ENCODE measurements at places on chromosomes 2 and 18.

GRCh38 chr2:11250400-11251196, 93.8 kb downstream of the ROCK2 start:
- DNase-seq, result no peak

DNA sequence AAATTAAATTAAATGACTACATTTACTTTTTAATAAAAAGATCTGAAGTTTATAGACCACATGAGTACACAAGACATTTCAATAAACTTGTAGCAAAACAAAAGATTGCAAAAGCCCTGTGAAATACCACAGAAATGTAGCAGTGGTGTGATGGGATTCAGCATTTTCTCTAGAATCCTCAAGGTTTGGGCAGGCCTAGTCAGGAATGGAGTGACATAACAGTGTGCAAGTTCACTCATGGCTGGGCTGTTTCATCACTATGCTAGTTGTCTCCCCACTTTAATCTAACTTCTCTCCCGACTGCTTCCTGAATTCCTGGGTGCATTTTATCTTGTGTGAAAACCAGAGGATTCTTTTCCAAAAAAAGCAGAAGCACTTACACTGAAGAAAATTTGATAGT, 1089.9 kb upstream of the DDX18 start:
- DNase-seq, result no peak

DNA sequence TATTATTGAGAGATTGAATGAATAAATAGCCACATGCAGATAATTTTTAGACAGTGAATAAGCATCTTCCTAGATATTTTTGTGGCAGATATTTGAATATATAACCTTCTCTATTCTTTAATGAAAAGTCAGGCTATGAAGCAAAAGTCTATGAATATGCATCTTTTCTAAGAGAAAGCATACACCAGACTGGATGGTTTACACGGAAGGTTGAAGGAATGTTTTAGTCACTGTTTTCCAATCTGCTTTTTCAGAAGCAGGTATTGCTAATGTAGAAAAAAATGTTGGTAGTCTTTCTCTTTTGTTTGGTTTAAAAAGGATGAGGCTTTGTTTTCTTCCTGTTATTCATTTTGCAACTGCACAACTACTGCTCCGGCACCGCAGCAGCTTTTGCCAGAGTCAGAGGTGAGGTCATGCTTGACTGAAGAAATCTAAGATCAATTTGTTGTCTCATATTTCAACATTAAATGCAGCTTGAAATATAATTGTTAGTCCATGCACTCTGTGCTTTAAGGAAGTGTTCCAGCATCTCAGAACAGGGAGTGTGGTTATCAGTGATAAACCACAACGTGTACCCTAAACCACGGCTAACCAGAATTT, 1540.8 kb upstream of the PIK3C3 start:
- no peak for DNase-seq

- no peak for DNase-seq
Observed at GRCh38 chr2:95401480-95401879, 1.0 kb upstream of the FAHD2A start.

GRCh38 chr2:142650601-142651000, 226.9 kb upstream of the KYNU start:
- no peak for DNase-seq

GRCh38 chr2:159298967-159299366, 12.5 kb upstream of the WDSUB1 start:
- no peak for DNase-seq

DNA sequence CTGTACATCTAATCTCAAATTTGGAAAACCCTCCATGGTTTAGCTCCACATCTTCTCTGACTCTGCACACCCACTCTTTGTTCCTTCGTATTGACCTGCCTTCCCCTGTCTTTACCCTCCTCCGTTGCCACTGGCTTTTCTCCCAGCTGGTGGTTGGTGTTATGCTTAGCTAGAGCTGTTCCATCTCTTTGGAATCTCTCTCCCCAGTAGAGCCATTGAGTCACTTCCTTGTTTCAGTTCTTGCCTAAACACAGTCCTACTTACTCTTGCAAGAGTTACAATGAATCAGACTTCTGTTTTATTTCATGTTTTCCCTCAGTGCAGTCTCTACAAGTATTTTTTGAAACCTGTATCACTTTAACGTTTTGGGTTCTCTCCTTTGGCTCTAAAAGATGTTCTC, 263.9 kb downstream of the LTBP1 start:
- DNase-seq, result peak; percentile 87

DNA sequence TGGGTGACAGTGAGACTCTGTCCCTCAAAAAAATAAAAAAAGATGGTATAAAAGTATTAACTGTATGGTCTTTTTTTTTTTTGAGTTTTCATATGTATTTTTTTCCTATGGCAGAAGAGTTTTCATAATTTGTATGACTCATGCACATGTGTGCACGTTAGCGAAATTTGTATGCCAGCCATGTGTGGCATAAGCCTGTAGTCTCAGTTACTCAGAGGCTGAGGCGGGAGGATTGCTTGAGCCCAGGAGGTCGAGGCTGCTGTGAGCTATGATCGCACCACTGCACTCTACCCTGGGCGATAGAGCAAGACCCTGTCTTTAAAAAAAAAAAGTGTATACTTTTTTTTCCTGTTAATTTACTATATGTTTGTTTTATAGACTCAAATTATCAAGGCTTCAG, 160.8 kb downstream of the TGIF1 start:
- peak; percentile 43 for DNase-seq

DNA sequence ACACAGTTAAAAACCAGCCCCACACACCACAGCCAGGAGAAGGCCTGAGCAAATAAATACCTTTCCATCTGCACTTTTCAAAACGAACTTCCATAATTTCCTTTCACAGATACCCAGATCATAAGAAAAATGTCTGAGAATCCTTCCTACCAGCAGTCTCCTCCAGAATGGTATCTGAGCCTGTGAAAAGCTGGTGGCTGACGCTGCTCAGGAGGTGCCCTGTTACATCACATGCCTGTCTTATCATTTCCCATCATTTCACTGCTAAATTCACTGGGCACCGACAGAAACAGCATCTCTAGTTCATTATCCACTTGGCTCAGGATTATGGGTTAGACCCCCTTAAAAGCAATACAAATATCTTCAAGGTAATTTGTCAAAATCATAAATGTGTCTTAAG, 4.4 kb downstream of the CRACDL start:
- no peak for DNase-seq

DNA sequence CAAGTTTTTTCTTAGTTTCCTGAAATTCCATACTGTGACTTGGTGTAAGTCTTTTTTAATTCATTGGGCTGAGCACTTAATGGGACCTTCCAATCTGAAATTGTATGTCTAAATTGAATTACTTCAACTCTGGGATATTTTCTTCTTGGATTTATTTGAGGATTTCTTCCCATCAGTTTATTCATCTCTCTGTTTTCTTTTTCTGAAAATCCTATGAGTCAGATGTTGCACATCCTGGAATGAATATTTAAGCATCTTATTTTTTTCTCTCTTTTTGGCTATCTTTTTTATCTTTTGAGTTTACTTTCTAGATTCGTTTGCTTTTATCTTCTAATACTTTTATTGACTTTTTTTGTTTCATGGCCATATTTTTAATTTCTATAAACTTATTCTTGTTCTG, 55.4 kb upstream of the ACYP2 start:
- DNase-seq, result no peak

DNA sequence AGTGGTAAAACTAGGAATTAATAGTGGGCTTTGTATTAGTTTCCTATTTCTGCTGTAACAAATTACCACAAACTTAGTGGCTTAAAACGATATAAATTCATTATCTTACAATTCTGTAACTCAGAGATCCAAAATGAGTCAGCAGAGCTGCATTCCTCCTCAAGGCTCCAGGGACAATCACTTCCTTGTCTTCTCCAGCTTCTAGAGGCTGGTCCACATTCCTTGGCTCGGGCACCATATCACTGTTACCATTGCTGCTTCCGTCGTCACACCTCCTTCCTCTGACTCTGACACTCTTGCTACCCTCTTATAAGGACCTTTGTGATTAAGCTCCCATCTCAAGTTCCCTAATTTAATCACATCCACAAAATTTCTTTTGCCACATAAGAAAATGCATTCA, 567.8 kb upstream of the KLHL29 start:
- DNase-seq, result no peak
